ENCODE measurements at places on chromosomes 12 and 14. TPM values are rescaled to one million over a fixed set of nuclear protein-coding genes. Genes with fewer than 3 reads are reported as not detected.

Gene AKAP6
- polyA plus RNA-seq = 1.8 TPM

Gene PDZRN4
- 5.1 TPM for polyA plus RNA-seq

Gene A2ML1
- polyA plus RNA-seq = 0.30 TPM

Gene GALNT4
- polyA plus RNA-seq = 10.5 TPM

Gene ACVR1B
- 53.1 TPM for polyA plus RNA-seq
